NCI-H2029 (cell line): ENCODE measurements at places on chromosomes 7 and 10.
A peak's percentile ranks its signal among the peaks of the same experiment; 100 is the strongest.

DNA sequence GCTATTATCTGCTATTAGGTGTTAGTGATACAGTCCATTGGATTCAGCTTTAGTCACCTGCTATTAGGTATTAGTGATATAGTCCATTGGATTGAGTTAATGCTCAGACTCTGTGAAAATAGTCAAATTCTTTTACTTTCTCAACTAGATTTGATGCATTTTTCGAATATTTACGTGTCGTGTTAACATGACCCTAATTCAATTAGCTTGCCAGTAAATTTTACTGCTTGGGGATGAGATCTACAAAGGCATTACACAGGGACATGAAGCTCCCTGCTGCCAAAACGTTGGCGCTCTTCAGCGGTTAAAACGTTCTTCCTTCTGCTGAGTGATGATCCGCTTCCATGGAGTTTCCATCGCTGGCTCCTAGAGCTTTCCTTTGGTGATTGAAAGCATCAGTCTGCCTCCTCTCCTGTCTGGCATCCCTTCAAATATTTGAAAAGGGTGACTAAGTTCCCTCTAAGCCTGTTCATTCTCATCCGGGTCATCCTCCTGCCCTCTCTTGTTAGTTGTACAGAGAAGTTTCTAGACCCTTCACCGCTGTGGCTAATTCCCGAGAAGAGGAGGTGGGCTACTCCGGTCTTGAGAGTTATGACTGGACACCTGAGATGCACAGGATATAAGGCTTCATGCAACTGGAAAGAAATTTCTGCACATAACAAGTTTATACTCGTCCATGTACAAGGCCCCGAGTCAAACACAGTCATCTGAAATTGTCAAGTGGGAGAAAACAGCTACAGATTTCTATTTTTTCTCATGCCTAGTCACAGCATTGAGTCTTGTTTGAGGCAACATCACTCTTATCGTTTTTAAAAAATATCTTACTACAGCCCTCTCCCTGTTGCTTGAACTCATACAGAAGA lies 254.0 kb downstream of the KLF6 start:
- no peak for DNase-seq

- DNase-seq: no peak
Measured at GRCh38 chr10:15427843-15428414, 56.8 kb upstream of the FAM171A1 start.

DNA sequence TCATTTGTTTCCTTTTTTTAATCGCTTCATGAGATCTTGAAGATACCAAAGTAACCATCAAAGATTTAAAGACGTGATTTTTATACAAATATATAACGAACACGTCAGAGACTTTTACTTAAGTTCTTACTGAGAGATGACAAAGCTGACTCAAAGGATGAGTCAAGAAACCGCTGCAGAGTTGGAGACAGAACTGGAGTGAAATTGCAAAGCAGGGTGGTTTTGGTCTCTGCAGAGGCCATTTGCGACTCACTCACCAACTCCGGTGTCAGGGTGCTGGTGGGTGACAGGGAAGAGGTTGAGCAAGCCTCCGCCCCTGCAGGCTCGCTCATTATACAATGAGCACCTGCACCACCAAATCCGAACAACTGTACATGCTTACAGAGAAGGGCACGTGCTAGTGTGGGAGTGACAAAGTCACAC lies 75.2 kb downstream of the DNAJB6 start:
- DNase-seq: no peak

GRCh38 chr7:155839461-155839860 lies 27.2 kb upstream of the SHH start:
- DNase-seq: no peak

DNA sequence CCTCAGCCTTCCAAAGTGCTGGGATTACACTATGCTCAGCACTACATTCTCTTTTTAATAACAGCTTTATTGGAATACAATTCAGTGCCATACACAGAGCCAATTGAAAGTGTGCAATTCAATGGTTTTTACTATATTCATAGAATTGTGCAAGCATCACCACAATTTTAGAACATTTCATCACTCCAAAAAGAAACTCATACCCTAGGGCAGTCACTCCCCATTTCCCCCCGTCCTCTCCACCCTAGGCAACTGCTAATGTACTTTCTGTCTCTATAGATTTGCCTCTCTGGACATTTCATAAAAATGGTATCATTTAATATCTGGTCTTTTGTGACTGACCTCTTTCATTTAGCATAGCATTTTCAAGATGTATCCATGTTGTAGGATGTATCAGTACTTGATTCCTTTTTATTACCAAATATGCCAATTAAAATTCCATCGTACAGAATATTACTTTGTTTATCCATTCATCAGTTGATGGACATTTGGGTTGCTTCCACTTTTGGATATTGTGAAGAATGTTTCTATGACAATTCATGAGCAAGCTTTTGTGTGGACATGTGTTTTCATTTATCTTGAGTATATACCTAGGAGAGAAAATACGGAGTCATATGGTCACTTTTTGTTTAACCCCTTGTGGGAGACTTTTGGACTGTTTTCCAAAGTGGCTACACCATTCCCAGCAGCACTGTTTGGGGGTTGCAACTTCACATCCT lies 6.3 kb upstream of the XPNPEP1 start:
- DNase-seq: no peak

DNA sequence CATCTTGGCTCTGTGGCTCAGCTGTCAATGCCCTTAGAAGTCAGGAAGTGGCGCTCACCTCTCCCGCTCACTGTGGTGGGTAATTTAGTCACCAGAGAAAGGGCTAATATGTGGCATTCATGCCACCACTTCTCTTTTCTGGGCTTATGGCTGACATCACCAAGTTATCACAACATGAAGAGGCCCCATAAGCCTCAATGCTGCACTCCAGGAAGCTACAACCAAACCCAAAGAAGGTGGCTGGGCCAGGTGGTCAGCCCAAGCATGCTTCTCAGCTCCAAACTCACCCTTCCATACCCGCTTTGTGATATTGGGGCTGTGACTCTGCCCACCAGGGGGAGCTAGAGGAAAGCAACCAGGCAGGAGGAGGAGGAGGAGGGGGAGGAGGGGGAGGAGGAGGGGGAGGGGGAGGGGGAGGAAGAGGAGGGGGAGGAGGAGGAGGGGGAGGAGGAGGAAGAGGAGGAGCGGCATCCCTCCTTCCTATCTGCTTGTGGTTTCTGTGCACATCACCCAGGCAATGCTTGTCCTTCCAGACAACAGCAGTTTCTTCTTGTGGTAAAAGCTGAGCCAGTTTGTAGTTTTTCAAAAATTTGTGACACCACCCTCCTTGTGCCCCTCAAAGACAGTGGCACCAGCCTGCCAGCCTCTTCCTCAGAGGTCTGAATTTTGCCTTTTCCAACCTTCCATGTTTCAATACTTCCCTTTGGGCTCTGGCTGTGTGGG lies 42.1 kb downstream of the CYP26A1 start:
- DNase-seq: peak; percentile 0

GRCh38 chr10:83925133-83925532 lies 214.2 kb upstream of the GHITM start:
- no peak for DNase-seq

- DNase-seq: no peak
Measured at GRCh38 chr7:133349101-133349500, 96.2 kb downstream of the EXOC4 start.

DNA sequence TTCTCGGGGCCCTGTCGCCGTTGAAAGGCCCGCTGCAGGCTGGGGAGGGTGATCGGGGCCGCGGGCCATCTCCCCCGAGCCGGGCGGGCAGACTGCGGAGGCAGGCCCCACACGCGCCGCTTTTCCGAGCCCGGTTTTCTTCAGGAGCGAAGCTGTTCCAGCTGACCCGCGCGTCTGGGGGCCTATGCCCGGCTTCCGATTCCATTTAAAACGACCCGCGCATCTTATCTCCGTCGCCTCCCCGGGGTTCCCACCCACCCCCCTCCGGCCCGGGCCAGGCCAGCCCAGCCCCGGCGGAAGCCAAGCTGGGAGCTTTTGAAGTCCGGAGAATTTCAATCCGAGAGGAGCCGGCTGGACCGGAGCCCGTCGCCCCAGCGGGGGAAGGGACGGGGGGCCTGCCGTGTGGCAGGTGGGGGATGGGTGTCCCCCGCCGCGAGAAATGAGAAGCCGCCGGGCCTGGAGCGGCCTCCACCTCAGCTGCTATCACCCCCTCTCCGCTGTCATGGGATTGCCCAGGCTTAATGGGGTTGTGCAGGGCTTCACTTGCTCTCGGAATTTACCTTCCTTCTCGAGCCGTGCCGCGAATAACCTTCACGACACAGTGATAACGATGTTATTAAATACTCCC lies 3.1 kb upstream of the EVX1 start:
- no peak for DNase-seq

- no peak for DNase-seq
Measured at GRCh38 chr7:137717811-137718271, 128.9 kb downstream of the DGKI start.

DNA sequence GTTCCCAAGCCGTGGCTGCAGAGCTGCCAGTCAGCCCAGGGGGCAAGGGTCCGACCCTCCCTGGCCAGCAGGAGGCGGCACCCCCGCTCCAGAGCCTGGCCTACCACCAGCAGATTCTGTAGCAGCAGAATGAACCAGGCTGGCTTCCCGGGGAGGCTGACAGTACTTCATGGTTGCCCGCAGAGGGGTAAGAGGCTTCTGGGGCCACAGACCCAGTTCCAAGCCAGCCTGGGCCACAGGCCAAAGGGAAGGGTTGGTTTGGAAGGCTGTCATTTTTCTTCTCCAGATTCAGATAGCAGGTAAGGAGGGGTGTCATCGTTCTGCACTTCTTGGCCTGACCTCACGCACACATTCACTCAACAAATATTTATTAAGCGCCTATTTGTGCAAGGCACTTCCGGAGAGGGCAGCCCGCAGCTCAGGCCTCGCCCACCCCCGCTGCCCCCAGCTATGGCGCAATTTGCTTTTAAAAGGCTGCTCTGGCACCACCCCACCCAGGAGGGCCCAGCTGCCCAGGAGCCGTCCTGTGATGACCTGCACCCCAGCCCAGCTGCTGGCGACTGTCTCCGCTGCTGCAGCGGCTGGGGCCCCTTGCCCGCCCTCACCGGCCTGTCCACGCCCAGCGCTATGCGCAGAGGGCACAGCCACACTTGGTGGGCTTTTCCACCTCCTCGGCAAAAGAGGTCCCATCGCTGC lies 168.5 kb downstream of the LCOR start:
- peak; percentile 52 for DNase-seq

DNA sequence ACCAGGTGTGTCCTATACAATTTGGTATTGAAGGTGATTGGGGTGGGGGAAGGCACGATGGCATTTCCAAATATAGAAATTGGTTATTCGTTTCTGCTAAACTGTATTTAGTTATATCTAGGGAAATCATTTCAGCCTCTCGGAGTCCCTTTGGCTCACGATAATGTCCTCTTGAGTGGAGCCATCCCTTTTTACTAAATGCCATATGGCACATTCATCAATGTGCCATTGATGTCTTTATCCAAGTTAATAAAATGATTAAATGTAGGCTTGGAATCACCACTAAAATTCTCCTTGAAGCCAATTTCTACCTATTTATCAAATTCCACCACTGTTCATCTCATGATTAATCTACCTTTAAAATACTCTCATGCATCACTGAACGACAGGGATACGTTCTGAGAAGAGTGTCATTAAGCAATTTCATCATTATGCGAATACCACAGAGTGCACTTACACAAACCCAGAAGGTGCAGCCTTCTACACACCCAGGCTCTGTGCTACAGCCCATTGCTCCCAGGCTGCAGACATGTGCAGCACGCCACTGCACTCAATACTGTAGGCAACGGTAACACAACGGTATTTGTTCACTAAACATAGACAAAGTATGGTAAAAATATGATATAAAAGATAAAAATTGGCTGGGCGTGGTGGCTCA lies 219.2 kb upstream of the C7orf33 start:
- DNase-seq: no peak

DNA sequence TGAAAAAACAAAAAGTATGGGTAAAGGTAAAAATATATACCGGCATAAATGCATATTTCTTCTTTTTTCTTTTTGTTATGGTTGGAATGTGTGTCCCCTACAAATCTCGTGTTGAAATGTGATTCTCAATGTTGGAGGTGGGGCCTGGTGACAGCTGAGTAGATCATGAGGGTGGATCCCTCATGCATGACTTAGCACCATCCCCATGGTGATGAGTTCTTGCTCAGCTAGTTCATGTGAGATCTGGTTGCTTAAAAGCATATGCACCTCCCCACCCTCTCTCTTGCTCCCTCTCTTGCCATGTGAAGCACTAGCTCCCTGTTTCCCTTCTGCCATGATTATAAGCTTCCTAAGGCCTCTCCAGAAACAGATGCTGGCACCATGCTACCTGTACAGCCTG lies 93.3 kb downstream of the HYCC1 start:
- no peak for DNase-seq

GRCh38 chr7:28423918-28424514 lies 11.7 kb downstream of the CREB5 start:
- no peak for DNase-seq

GRCh38 chr10:3068201-3068967 lies 1.0 kb downstream of the PFKP start:
- peak; percentile 25 for DNase-seq

DNA sequence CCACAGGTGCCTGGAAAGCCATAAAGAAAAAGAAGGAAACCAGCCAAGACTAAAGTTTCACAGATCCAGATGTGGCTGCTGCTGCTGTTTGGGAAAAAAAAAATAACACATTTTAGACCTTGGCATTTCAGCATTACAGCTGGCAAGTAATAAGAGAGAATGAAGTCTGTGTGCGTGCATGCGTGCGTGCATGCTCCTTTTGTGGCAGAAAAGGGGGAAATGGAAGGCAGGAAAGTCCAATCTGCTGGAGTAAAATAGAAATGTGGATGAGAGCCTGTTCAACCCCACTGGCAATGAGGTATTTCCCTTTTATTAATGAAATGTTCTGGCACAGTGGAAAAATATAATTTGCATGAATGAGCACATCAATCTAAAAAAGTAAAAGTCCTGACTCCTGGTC lies 137.0 kb upstream of the SEMA3A start:
- DNase-seq: no peak

- no peak for DNase-seq
Measured at GRCh38 chr10:44386546-44387052, 1.7 kb upstream of the CXCL12 start.

DNA sequence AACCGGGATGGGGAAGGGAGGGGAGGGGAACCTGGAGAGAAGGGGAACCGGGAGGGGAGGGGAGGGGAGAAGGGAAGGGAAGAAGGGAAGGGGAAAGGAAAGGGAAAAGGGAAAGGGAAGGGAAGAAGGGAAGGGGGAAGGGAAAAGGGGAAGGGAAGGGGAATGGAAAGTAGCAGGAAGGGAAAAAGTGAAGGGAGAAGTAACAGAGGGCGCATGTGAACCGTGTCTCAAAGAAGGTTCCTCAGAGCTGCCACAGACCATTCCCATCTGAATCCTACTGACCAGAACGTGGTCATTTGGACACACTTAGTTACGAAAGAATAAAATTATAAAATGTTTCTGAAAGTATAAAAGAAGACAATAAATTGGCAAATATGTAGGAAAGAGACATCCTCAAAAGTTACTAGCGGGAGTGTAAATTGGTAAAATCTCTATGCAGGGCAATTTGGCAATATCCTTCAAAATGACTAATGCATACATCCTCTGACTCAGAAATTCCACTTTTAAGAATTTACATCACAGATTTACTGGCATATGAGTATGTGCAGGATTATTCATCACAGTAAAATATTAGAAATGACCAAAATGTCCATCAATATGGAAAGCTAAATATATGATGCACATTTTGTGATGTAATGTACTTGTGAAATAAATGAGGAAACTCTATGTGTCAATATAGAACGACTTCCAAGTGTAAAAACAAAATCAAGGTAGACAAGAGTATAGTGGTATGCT lies 12.9 kb downstream of the C10orf67 start:
- no peak for DNase-seq
